Astrocyte of the spinal cord (primary cell): ENCODE measurements at places on chromosomes 6 and 20.

- no peak for DNase-seq
Measured at GRCh38 chr6:75370011-75370410, 85.4 kb upstream of the TMEM30A start.

DNA sequence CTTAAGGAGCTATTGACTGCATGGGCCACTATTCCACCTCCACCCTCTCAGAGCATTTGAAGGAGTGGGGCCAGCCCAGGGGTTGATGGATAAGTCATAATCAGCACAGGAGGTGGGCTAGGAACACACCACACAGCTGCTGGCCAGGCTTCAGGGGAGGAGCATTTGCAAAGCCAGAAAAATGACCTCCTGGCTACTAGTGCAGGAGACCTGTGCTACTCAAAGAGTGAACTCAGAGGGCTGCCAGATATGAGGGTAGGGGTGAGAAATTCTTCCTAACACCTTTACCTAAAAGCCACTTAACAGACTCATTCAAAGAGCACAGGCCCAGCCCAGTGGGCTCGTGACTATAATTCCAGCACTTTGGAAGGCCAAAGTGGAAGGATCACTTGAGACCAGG, 210.8 kb downstream of the TBXT start:
- DNase-seq: no peak

- DNase-seq: no peak
Measured at GRCh38 chr6:18135171-18135570, 12.7 kb upstream of the NHLRC1 start.

- no peak for DNase-seq
Measured at GRCh38 chr20:25273046-25273445, 25.2 kb downstream of the PYGB start.

- DNase-seq: no peak
Measured at GRCh38 chr6:107625264-107625663, 135.3 kb downstream of the SOBP start.

- DNase-seq: no peak
Measured at GRCh38 chr6:136501514-136501913, 48.7 kb downstream of the MAP7 start.

GRCh38 chr6:63245420-63245819, 34.2 kb downstream of the FKBP1C start:
- no peak for DNase-seq

DNA sequence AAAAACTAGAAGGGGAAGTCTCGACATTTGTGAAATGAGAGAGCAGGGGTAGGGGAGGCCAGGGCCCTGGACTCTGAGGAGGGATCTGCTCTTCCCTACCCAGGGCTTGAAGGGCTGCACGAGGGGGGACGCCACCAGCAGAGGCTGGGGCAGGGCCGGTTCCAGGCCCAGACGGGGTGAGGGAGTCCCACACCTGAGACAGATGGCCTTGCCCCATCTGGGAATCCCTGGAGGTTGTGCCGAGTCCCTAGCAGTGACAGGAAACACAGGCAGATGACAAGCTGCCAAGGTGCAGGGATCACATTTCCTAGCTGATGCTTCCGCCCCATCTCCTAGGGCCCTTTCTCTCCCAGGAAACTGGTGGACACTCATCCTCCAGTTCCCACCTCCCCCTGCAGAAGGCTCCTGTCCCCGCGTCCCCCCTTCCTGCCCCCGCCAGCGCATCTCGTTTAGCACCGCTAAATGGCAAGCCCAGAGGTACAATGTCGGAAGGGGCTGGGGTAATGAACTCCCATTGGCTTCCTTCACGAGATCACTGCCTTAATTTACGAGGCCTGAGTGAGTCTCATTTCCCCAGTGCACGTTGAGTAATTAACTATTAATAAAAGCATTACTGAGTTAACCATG, 35.2 kb upstream of the CDH22 start:
- no peak for DNase-seq

- DNase-seq: no peak
Measured at GRCh38 chr20:5991623-5992441, 41.4 kb downstream of the MCM8 start.

- no peak for DNase-seq
Measured at GRCh38 chr20:10362674-10363073, 71.3 kb downstream of the MKKS start.

- no peak for DNase-seq
Measured at GRCh38 chr6:135850882-135851281, 619 bp upstream of the PDE7B start.

DNA sequence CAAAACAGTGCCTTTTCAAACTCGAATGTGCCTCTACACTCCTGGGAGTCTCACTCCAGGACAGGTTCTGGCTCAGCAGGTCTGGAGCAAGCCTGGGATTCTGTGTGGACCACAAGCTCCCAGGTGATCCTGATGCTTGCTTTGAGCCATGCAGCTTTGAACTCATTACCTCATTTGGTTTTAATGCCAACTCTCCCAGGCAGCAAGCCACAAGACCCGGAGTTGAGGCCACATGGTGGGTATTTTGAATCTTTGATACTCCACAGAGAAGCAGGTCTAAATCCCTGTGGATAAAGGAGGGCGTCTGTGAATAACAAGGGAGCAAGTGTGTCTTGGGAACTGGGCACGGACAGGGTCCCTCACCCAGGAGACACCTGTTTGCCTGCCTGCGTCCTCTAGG, 205.4 kb upstream of the CST7 start:
- DNase-seq: no peak

DNA sequence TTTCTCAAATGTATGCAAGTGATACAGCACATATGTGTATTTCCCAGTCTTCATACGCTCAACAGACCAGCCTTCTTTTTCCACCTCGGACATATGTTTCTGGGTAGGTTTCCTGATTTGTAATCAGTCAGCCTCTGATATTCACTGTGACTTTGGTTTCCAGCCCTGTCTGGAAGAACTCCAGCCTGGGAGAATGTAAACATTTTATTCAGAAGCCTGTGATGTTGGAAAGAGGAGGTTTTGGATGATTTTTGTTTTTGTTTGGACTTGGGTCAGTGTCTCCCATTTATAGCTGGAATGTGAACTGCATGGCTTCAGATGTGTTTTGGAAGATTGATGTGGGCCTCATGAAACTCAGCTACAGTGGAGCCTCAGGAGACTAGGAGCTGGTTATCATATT, 172.2 kb upstream of the CENPW start:
- DNase-seq: no peak

DNA sequence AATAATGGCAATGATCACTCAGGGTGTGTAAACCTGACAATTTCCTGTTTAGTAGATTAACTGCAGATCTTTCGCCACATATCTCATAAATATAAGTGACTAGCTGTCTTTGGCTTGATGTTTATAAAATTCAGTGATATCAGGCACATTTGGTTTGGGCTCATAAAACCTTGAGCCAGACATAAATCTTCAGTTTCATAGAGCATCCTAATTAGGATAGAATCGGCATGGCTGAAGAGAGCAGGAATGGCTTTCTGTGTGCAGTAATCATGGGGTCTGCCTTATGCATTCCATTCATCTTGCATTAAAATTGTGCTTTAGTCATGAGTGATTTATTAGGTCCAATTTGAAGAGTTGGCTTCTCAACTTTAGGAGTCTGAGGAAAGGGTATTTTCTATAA, 27.2 kb downstream of the AIG1 start:
- DNase-seq: no peak

GRCh38 chr6:16764188-16764950, 3.1 kb upstream of the ATXN1 start:
- peak; percentile 78 for DNase-seq

GRCh38 chr20:58714340-58714922, 21.8 kb downstream of the NPEPL1 start:
- DNase-seq: no peak

- no peak for DNase-seq
Measured at GRCh38 chr6:20642441-20642840, 108.2 kb downstream of the CDKAL1 start.

DNA sequence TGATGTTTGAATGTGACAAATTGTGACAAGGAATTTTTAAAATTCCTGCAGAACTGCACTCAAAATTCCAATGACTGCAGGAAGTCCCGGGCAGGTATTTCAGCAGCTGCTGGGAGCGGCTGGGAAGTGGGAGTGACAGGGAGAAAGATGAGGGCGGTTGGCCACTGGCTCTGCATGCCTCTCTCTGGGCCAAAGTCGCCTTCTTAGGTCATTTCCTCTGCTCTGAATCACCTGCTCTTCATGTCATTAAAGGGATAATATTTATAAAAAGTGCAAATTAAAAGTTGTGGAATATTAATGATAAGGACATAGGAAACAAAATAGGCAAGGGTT, 43.9 kb downstream of the RAMACL start:
- DNase-seq: no peak

GRCh38 chr6:142913511-142914047, 31.4 kb downstream of the HIVEP2 start:
- DNase-seq: no peak

DNA sequence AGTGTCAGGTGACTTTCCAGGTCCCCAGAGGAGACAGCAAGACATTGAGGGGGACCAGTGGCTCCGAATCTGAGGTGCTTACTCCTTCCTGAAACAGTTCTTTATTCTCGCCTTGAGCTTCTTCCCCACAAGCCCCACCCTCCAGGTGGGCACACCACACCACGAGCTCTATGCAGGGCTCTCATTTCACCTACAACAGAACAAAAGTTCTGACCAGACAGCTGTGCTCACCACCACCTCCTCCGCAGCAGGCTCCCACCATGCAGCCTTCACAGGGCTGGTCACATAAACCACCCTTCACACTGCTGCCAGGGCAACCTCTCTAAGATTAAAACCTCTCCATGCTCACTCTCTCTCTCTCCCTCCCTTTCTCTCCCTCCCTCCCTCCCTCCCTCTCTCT, 384.5 kb upstream of the ARID1B start:
- no peak for DNase-seq

GRCh38 chr20:40673442-40673841, 15.6 kb downstream of the MAFB start:
- DNase-seq: no peak

DNA sequence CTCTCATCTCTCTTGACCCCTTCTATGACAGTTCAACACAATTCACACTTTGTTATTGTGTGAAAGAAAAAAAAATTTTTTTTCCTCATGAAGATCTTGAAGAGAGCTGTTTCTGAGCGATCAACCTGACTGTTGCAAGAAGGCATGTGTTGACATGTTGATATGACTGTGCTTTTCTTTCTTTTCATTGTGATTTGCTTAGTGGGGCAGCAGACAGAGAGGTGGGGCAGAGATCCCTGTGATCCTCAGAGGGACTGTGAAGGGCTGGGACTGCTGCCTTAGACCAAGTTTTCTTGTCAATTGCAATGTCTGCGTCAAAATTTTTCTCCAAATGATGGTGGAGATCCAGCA, 70.8 kb upstream of the IYD start:
- DNase-seq: no peak

DNA sequence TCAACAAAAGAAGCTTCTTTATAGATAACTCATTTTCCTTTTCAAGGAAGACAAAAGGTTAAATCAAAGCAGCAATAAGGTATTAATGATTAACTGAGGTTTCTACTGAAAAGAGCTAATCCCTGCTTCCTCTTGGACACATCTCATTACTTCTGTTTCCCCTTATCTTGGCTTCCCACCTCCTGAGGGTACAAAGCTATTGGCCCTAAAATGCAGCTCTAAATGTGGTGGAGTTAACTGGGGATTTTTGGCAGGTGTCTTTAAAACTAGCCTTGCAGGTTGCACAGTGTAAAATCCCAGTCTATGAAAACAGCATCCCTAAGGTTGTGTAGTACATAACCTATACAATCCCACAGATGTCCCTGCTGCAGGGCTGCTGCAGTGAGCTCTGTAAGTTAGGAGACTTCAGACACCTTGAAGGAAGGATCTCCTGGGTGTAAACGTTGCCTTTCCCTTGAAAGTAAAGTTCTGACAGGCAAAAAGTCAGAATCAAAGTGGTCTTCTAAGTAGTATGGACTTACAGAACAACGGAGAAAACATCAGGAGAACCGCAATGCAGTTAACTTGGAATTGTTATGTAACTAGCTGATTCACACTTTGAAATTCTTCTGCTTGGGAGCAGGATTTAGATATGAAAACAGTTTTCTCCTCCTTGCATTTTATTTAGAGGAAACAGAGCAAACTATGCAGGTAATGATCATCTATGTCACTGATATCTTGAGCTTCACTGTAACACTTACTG, 71.7 kb upstream of the TRAF3IP2 start:
- DNase-seq: no peak

GRCh38 chr20:23691675-23692074, 2.8 kb upstream of the CST4 start:
- DNase-seq: no peak

DNA sequence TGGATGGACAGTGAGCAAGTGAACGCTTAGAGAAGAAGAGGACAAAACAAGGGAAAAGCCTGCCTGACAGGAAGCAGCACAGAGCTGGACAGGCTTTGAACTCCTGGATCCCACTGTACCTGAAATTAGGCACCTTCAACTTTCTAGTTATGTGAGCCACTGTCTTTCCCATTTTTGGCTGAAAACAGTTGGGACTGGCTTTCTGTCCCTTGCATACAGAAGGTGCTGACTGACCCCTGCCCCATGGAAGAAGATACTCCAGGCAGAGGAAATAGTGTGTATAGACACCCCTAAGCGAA, 122.8 kb downstream of the CEBPB start:
- no peak for DNase-seq

DNA sequence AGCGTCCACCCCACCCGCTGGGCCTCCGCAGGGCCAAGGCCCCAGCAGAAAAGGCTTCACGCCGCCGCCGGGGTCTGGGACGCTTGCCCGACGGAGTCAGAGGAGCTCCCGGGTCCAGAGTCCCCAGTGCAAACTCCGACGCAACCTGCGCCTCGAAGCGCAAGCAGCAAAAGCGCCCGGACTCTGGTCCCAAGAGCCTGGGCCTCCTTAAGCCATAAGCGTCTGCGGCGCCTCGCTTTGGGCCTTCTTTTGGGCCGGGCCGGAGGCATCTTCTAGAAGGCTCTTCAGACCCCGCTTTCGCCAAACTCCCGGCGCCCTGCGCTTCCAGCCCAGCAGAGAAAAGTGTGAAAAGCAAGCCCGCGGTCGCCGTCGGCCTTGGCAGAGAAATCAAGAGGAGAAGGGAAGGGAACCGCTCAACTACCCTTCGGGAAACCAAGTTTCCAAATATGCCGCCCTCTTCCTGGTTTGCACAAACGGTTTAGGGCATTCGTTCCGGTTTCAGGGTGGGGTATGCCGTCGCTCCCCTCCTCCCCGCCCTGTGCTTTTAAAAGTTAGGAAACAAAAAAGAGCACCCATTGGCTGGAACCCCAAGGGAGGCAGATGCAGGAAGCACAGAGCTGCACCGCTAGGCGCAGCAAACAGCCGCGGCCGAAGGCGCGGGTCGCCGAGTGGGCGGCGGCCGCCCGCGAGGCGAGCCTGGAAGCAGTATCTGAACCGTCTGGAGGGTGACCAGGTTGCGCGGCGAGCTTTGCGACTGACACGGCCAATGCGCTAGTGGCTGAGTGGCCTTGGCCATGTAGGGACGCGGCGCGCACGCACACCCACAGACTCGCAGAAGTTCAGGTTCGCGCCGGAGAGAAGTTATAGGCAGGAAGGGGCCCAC, 1.2 kb downstream of the TBX18 start:
- DNase-seq: peak; percentile 85

- no peak for DNase-seq
Measured at GRCh38 chr6:123589317-123589716, 47.4 kb downstream of the TRDN start.

DNA sequence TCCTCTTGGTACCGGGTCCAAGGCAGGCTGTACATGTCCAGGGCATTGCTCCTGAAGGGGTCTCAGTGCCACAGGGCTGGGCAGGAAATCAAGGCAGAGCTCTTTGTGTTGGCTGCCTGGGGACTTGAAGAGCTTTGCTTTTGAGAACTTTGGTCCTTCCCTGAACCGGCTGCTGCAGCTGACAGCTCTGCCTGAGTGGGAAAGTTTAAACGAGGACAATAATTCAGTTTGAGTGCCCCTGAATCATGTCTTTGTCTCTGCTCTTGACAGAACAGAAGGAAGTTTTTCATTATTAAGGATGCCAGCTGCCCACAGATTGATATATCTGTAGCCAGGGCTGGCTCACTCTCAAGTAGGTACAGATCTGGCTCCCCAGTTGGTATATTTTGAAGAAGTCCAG, 56.1 kb downstream of the ANKRD6 start:
- no peak for DNase-seq
